Stimulated activated CD8-positive, alpha-beta memory T cell treated with anti-CD3 and anti-CD28 coated beads, Interleukin-2, amount 100 ng/mL, for 1 hour (primary cell): ENCODE measurements at places on chromosomes 6 and 20.

DNA sequence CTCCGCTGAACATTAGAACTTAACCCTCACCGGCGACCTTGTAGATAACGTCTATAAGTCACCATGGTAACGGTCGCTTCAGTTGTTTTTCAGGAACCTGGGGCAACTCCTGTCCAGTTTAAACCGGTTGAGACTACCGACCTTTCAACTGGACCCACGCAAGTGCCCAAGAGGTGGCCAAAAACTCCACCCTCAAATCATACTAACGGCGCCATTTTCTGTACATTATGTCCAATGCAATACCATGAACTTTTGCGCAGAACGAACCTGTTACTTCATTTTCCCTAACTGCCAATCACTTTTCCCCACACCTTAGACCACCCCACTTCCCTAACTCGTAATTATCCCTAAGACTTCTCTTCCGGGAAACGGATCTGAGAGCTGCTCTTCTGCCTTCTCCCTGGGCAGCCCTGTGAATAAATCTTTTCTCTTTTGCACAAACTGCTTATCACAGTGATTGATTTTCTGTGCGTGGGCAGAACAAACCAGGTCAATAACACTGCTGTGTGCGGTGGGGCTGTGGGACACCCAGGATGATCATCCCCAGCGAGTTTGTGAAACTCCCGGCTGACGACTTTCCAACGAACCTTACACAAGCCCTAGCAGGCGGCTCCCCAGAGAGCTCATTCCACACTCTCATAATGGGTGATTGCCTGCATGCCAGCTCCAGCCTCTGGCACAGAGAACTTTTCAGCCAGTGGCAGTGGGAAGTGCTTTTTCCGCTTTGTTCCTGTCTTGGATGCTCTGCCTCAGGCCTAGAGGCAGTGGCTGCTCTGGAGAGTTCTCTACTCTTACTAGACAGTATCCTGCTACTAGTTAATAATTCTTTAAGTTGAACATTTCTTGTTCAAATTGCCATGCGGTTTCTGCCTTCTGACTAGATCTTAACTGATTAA, 28.6 kb downstream of the GPX5 start:
- DNase-seq: no peak

- no peak for DNase-seq
These were observed 580.0 kb downstream of the QKI start for GRCh38 chr6:163994566-163994965.

- no peak for DNase-seq
These were observed 132.1 kb upstream of the ZNF184 start for GRCh38 chr6:27604986-27605385.

GRCh38 chr6:157579467-157580031, 198.6 kb downstream of the ZDHHC14 start:
- no peak for DNase-seq

- DNase-seq: no peak
These were observed 29.5 kb upstream of the FBXO9 start for GRCh38 chr6:53035549-53036213.
